ENCODE measurements at places on chromosomes 7 and 10.

DNA sequence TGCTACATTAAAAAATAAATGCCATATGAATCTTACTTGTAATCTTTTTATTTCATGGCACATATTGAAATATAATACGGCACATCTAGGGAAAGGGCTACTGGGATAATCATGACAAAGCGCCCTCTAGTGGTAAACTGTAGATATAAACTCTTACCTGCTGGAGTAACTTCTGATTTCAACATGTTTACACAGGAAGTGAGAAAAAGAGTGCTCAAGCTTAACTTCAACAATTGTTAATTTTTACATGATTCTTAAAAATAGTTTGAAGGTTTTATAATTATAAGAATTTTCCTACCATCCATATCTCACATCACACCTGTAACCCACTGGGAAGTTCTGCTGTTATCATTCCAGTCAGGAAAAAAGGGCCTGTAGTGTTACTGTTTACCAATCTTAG is 2.0 kb upstream of the HEPACAM2 start:
- no peak for DNase-seq

- DNase-seq: no peak
These were observed 705.0 kb downstream of the PARD3 start for GRCh38 chr10:34109952-34110702.

DNA sequence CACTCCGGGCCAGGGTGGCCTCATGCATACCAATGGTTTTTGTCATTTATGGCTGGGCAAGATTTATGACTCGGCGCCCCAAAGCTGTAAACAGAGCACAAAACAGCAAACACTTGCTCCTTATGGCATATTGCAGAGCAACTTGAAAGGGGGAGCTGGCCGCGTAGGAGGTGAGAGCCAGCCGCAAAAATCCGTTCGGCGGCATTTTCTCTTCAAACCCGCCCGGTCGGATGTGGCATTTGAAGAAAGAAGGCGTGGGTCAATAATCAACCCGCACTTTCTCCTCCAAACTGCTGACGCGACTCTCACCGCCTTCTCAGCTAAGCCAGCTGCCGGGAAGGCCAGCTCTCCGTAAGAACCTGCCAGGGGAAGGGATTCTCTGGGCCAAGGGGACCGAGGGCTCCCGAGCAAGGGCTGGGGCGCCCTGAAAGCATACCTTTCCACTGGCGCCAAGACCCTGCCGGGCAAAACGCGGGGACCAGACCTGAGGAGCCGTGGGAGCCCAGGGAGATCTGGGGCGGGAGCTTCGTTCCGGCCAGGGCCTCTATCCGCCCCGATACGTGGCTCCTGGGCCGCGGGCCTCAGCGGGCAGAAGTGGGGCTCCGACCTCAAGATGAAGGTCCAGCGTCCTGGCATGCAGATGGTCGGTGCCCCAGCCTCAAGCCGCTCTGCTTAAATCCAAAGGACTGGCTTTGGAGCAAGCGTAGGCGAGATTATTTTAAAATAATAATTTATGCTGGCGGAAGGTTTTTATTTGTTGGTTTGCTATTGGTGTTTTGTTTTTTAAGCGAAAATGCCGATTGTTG is 12.9 kb upstream of the HOXA2 start:
- no peak for DNase-seq

DNA sequence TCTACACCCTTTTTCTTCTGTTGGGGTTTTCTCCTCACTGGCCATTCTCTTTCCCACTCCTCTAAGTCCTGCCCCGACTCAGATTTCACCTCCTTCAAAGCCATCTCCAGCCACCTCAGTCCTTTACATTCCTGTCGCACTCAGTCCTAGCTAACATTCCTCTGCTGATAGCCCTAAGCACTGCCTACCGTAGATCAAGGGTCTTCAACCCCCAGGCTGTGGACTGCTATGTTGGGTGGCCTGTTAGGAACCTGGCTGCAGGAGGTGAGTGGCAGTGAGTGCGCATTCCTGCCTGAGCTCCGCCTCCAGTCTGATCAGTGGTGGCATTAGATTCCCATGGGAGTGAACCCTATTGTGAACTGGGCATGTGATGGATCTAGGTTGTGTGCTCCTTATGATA is 11.2 kb downstream of the PFKFB3 start:
- no peak for DNase-seq

- DNase-seq: no peak
These were observed 12.6 kb upstream of the CNPY1 start for GRCh38 chr7:155558961-155559360.

DNA sequence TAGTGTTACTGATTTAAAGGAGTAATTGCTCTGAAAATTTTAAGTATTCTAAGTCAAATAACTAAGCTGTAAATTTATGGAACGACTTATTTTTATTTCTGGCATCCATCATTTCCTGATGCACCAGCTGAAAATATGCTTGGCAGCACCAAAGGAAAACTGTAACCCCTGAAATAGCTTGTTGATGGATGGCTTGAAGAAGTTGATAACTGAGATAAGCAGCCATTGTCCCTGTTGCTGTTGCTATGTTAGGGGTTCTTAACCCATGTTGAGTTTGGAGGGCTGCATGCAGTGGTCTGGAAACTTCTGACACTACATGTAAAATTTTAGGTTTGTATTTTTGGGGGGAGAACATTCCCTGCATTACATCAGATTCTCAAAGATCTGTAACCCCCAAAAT is 30.6 kb downstream of the RPA3 start:
- DNase-seq: no peak

- no peak for DNase-seq
These were observed 248.5 kb downstream of the NSUN6 start for GRCh38 chr10:18402853-18403252.

- no peak for DNase-seq
These were observed 343.3 kb downstream of the FRMD4A start for GRCh38 chr10:13987446-13987845.

GRCh38 chr10:110310741-110311140 is 6.0 kb upstream of the SMNDC1 start:
- DNase-seq: no peak

DNA sequence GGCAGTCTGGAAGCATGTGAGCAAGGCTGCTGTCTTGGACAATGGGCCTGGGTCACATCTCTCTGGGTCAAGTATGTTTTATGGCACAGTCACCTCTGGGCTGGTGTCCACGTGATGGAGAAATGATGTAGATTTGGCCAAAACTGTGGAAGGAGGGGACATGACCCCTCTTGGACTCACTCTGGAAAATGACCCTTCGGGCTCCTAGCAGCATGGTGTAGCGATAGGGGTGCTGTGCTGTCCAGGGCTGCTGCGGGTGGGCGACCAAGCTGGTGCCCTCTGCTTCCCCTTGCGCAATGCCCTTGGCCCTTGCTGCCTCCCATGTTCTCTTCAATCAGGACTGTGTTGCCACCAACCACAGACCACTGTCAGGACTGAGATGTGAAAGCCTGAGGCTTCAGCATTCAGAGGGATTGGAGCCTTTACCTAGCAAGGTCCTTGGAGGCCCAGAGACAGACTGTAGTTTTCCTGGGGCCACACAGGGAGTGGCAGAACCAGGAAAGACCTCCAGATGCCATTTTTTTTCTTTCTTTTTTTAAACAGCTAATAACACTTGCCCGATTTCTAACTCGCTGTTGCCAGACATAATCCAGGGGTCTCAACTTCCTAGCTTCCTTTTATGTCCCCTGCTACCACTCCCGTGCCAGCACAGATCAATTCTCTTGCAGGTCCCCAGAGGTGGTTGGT is 6.1 kb downstream of the CYP26A1 start:
- DNase-seq: no peak

DNA sequence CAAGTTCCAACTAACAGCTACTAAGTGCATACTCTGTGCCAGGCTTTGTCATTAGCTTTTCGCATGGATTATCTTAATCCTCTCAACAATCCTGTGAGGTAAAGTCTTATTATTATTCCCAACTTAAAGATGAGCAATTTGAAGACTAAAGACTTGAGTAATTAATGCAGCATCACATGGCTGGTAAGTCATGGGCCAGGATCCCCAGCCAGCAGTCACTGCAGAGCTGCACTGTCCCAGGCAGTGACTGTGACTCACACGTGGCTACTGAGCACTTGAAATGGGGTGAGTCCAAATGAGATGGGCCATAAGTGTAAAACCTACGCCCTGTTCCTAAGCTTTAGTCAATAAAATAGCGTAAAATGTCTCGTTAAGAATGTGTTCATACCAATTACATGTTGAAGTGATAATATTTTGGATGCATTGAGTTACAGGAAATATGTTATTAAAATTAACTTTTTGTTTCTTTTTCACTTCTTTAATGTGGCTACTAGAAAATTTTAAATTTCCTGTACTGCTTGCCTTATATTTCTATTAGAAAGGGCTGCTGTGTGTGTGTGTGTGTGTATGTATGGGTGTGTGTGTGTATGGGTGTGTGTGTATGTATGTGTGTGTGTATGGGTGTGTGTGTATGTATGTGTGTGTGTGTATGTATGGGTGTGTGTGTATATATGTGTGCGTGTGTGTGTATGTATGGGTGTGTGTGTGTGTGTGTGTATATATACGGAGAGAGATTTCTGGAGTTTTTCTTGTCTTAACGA is 756.3 kb downstream of the AUTS2 start:
- no peak for DNase-seq

DNA sequence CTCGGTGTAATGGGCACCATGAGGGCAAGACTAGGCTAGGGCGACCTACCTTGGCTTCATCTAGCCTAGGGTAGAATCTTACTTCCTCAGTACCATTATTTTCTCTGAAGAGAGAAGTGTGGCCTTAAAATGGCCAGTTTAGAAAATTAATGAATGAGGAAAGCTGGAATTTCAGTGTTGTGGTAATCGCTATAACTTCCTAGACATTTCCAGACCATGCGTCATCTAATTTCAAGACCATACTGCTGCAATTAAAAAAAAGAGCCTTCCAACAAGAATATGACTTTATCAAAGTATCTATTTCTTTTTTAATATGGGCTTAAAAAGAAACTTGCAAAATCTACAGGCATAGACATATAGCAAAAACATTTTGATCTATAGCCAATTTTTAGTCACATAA is 68.5 kb downstream of the CPVL start:
- DNase-seq: no peak

- no peak for DNase-seq
These were observed 712.1 kb upstream of the NRP1 start for GRCh38 chr10:34046506-34047034.

GRCh38 chr10:43211030-43211429 is 55.8 kb downstream of the RASGEF1A start:
- DNase-seq: no peak

GRCh38 chr7:125057963-125058362 is 128.3 kb upstream of the POT1 start:
- DNase-seq: no peak

DNA sequence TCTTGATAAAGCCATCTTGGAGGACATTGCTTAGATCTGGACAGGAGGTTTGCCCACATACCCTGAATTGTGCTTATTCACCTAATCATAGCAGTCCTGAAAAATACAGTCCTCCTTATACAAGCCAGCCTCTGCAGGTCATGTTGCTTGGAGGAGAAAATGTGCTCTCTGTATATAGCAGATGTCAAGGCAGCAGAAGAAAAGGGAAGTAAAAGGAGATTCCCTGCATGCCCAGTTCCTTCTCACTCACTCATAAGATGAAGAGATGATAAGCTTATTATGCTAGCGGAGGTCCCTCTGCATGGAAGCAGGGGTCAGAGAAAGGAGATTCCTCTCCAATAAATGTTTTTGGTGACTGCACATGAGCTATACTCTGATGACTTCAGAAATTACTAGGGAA is 458.8 kb upstream of the ZMIZ1 start:
- DNase-seq: no peak

- DNase-seq: no peak
These were observed 23.6 kb downstream of the ST8SIA6 start for GRCh38 chr10:17430647-17431355.

GRCh38 chr10:95406651-95407280 is 116.0 kb upstream of the PDLIM1 start:
- no peak for DNase-seq

DNA sequence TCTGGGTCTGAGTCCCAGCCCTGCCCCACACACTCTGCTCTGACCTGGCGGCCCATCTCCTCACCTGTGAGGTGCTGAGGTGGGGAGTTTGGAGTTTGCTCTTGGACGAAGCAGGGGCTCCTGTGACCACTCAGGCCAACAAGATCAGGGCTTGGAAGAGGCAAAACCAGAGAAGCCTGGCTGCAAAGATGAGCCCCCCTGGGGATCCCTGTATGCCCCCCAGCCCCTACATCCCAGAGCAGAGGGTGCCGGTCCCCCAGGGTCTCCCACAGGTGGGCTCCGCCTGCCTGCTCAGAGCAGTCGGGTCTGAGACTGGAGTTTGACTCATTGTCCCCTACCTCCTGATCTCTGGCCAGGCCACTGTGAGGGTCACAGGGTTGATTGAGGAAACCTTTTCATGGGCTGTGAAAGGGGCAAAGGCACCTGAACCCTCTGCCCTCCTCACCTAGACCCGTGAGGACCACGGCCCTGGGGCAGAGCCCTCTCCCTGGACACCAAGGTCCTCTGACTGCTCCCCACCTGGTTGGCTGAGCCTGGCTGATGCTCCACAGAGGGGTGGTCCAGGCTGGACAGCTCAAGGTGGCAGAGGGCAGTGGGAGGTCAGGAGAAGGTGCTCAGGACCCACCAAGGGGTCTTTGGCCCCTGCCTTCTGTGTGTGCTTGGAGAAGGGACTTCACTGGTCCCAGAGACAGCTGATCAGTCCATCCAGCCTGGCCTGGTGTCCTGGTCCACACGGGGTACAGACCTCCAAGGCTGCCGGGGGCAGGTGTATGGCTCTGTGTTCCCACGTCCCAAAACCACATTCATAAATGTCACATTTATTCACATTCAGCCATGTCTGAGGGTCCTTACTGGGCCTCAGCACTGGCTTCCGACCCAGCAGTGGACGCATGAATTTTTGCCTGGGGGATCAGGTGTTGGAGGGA is 9.1 kb upstream of the SCART1 start:
- no peak for DNase-seq

DNA sequence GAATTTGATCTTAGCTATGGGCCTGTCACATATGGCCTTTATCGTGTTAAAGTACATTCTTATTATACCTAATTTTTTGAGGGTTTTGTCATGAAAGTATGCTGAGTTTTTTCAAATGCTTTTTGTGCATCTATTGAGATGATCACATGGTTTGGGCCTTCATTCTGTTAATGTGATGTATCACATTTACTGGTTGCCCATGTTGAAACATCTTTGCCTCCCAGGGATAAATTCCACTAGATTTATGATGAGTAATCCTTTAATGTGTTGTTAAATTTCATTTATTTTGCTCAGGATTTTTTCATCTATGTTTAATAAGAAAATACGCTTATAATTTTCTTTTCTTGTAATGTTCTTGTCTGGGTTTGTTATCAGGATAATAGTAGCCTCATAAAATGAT is 442.0 kb downstream of the MDFIC start:
- DNase-seq: no peak

- DNase-seq: no peak
These were observed 185.9 kb downstream of the RAB11FIP2 start for GRCh38 chr10:117860823-117861222.

GRCh38 chr10:35535136-35535535 is 70.0 kb upstream of the GJD4 start:
- DNase-seq: no peak

Data from stimulated activated CD8-positive, alpha-beta memory T cell treated with anti-CD3 and anti-CD28 coated beads, Interleukin-4, amount 100 ng/mL, for 1 hour (primary cell).